ENCODE measurements at places on chromosomes 12 and 14.

GRCh38 chr12:4115570-4115969, 158.0 kb upstream of the CCND2 start:
- DNase-seq: peak; percentile 68
- no peak overlapping the region for H3K27ac ChIP-seq
- no peaks in the 10 kb centered on the region for H3K36me3 ChIP-seq

DNA sequence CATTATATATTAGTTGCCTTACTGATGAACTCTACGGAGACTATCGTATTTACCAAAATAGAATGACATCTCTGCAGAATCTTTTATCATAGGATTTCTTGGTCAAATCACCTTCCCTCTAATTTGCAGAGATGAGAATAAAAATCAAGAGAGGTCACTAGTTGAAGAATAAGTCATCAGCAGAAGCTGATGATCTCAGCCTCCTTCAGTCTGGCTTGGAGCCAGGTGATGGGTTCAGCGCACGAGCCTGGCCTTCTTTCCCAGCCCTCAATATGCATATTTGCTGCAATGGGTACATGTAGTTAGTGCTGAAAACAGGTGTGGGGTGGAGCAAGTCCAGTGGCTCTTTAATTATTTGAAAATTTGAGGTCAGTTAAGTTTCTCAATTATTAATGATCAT, 19.2 kb upstream of the EMP1 start:
- no peak overlapping the region for H3K4me3 ChIP-seq
- H3K4me1 ChIP-seq: peaks cover 13% of the 10 kb centered on the region
- H3K27me3 ChIP-seq: no peaks in the 10 kb centered on the region

DNA sequence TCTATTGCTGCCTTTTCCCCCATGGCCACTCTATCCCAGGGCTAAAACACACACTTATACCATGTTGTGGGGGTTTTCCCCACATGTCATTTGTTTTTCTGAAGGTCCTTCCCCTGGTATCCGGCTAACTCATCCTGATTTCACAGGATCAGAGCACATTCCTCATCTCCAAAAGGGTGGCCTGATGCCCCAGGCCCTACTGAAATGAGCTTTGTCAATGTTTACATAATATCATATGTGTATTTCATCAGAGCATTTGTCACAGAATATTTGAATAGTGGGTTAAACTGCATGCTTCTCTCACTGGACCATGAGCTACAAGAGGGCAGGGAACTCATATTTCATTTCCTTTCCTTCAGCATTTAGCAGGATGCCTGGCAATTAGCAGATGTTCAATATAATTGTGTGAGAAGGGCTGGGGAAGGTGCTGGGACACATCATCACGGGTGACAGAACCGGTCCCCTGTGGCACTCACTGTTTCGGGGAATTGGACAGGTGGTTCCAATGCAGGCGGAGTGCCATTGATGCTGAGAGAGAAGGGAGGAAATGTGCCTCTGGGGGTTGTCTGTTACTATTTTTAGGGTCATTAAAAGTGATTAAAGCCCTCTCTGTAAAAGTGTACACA, 26.8 kb downstream of the EMP1 start:
- H3K27me3 ChIP-seq: no peaks in the 10 kb centered on the region
- DNase-seq: no peak
- no peak overlapping the region for H3K27ac ChIP-seq
- H3K4me1 ChIP-seq: no peaks in the 10 kb centered on the region
- H3K36me3 ChIP-seq: no peaks in the 10 kb centered on the region

- no peaks in the 10 kb centered on the region for H3K27me3 ChIP-seq
- DNase-seq: peak; percentile 64
- no peaks in the 10 kb centered on the region for H3K36me3 ChIP-seq
Measured at GRCh38 chr12:105231396-105231795, 4.6 kb downstream of the APPL2 start.

GRCh38 chr12:26204612-26205289, 9.4 kb downstream of the SSPN start:
- H3K27me3 ChIP-seq: no peaks in the 10 kb centered on the region
- no peak for DNase-seq
- no peaks in the 10 kb centered on the region for H3K36me3 ChIP-seq
- H3K27ac ChIP-seq: no peak overlapping the region

GRCh38 chr12:97899956-97900355, 437.4 kb downstream of the RMST start:
- no peak overlapping the region for H3K27ac ChIP-seq
- DNase-seq: no peak
- H3K27me3 ChIP-seq: no peaks in the 10 kb centered on the region
- H3K4me1 ChIP-seq: no peaks in the 10 kb centered on the region
- H3K36me3 ChIP-seq: no peaks in the 10 kb centered on the region
- no peak overlapping the region for H3K4me3 ChIP-seq

- no peaks in the 10 kb centered on the region for H3K36me3 ChIP-seq
- H3K27ac ChIP-seq: no peak overlapping the region
- no peaks in the 10 kb centered on the region for H3K27me3 ChIP-seq
- H3K4me3 ChIP-seq: no peak overlapping the region
- H3K4me1 ChIP-seq: no peaks in the 10 kb centered on the region
- DNase-seq: peak; percentile 77
Measured at GRCh38 chr14:49865431-49865859, 12.9 kb upstream of the NEMF start.

DNA sequence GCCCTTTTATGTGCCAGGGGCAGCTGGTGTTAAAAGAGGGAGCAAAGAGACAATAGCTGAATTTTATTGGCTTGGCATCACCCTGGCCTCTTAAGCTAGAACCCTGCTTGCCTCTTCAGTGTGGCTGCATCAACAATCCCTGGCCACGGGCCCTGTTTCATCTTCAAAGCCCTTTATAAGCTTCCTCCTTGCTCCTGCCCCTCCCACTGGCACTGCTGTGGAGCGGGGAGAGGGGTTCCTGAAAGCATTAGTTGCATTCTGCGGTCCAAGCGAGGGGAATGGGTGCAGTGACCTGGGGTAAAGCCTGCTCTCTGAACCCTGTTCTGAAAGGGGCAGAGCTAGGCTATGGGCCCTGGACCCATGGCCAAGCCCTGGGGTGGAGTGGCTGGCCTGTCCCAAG, 220 bp upstream of the KRT83 start:
- no peaks in the 10 kb centered on the region for H3K4me1 ChIP-seq
- no peak overlapping the region for H3K4me3 ChIP-seq
- DNase-seq: no peak
- no peaks in the 10 kb centered on the region for H3K27me3 ChIP-seq

- H3K27me3 ChIP-seq: no peaks in the 10 kb centered on the region
- no peak overlapping the region for H3K27ac ChIP-seq
- no peak overlapping the region for H3K4me3 ChIP-seq
- H3K4me1 ChIP-seq: no peaks in the 10 kb centered on the region
Measured at GRCh38 chr12:108995370-108995992, 25.4 kb downstream of the SVOP start.

DNA sequence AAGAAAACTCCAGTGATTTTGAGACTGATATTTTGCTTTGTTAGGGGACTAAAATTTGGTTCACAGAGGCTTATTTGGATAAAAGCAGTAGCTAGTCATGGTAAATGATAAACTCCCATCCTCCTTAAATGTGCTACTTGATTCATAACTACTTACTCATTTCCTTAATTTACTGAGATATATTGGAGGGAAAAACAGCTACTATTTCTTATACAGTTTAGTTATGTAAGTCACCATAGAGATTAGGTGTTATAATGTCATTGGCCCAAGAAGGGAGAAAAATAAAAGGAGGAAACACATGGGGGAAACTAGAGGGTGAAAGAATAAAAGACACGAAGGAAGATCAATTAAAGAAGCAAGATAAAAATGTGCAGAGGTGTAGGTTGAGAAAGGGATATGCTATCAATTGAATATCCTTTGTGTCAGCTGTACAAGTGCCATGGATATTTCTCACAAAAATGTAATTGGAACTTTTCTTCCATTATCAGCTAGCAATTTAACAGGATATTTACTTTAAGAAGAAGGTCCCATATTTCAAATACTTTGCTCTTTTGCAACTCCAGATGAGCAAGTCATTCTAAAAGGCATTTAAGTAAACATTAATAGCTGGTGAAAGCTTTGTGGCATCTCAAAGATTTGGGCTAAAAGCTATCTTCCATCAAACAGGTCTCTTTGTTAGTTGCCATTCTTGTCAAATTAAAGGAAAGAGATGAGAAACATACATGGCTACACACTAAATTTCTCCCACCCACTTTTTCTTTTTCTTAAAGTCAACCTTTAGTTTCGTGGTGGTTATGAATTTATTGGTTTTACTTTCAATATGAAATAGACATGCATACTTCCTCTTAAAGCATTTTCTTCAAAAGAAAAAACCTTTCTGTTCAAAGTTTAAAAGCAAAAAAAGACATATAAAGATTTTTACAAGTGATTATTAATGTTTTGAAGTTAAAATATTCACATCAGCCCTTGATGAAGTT, 439.5 kb downstream of the CCER1 start:
- no peak for DNase-seq
- no peak overlapping the region for H3K4me3 ChIP-seq
- no peaks in the 10 kb centered on the region for H3K27me3 ChIP-seq
- H3K4me1 ChIP-seq: no peaks in the 10 kb centered on the region
- H3K27ac ChIP-seq: no peak overlapping the region

DNA sequence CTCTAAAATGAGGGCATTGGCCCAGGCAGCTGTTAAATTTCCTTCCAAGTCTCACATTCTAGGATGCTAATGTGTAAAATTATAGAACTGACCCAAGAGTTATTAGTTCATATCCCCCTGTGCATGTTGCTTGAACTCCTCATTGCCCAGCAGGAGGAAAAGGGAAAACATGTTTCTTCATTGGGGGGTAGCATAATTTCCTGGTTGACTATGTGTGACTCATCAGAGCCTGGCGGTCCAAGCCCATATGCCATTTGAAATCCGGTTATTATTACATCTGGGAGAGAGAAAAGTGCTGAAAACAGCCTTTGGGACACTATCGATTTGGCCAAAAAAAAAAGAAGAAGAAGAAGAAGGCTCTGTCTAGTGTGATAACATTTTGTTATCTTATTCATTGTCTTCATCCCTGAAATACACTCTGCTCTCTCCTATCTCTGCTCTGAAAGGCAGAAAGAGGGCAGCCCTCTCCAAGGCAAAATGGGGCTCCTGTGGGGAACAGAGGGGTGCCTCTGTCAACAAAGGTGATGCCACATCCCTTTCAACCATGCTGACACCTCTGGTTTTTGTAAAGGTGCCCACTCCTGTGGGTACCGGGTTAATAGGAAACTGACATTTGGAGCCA, 114.2 kb downstream of the DAD1 start:
- no peak overlapping the region for H3K4me3 ChIP-seq
- no peak overlapping the region for H3K27ac ChIP-seq
- no peak for DNase-seq
- no peaks in the 10 kb centered on the region for H3K27me3 ChIP-seq
- peaks cover 4% of the 10 kb centered on the region for H3K4me1 ChIP-seq

GRCh38 chr12:107759410-107759809, 1.5 kb downstream of the PRDM4 start:
- no peaks in the 10 kb centered on the region for H3K27me3 ChIP-seq
- H3K4me1 ChIP-seq: peaks cover 2% of the 10 kb centered on the region
- no peak overlapping the region for H3K4me3 ChIP-seq
- H3K27ac ChIP-seq: no peak overlapping the region

GRCh38 chr12:54749191-54749818, 101.1 kb upstream of the DCD start:
- H3K27me3 ChIP-seq: no peaks in the 10 kb centered on the region
- no peaks in the 10 kb centered on the region for H3K4me1 ChIP-seq

- DNase-seq: no peak
- no peaks in the 10 kb centered on the region for H3K4me1 ChIP-seq
- no peaks in the 10 kb centered on the region for H3K36me3 ChIP-seq
- H3K27ac ChIP-seq: no peak overlapping the region
- no peak overlapping the region for H3K4me3 ChIP-seq
Measured at GRCh38 chr14:71245659-71246361, 338.6 kb downstream of the PCNX1 start.

GRCh38 chr12:90888316-90888715, 66.7 kb downstream of the CCER1 start:
- no peak for DNase-seq
- no peaks in the 10 kb centered on the region for H3K4me1 ChIP-seq
- H3K36me3 ChIP-seq: no peaks in the 10 kb centered on the region
- H3K4me3 ChIP-seq: no peak overlapping the region
- H3K27me3 ChIP-seq: no peaks in the 10 kb centered on the region
- H3K27ac ChIP-seq: no peak overlapping the region
